Stimulated activated CD8-positive, alpha-beta memory T cell treated with anti-CD3 and anti-CD28 coated beads, Interleukin-4, amount 100 ng/mL, for 4 hours (primary cell): ENCODE measurements at places on chromosomes 1 and 21.

DNA sequence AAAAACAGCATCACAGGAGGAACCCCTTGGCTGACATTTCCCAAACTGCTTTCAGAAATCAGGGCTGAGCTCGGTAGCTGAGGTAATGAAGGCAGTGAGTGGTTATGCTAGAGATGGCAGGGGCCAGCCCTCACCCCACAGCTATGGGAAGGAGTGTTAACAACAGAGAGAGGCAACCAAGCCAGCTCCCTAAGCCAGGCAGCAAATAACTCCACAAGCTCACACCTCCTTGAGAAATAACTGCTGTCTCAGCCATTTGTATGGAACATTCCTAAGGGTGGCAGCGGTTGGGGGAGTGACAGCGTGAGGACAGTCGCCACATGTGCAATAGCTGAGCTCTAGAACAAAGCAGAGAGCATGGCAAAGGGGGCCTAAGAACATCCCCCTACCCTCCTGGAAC, 42.6 kb downstream of the LMX1A start:
- no peak for DNase-seq

DNA sequence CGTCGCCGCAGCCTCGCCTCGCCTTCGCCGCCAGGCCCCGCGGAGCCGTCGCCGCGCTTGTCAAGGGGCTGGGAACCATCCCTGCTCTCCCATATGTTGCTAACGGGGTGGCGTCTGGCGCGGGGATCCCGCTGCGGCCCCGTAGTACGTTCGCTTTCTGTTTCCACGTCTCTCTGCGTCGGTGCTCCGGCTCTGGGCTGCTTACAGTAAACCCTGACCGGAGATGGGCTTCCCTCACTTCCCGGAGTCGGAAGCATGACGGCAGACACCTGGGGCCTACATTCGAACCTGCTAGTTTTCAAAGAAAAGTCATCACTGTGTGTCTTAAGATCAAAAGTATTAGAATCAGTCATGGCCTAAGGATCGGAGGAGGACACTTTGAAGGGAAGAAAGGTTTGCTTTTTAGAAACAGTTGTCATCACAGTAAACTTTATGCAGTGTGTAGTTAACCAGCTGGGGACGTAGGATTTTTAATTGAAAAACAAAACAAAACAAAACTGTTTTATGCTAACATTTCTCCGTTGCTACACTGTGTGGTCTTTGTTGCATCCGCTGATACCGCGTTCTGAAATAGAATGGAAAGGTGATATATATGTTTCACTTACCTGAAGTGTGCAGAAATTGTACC, 69.0 kb downstream of the SLC35A3 start:
- DNase-seq = peak; percentile 57

DNA sequence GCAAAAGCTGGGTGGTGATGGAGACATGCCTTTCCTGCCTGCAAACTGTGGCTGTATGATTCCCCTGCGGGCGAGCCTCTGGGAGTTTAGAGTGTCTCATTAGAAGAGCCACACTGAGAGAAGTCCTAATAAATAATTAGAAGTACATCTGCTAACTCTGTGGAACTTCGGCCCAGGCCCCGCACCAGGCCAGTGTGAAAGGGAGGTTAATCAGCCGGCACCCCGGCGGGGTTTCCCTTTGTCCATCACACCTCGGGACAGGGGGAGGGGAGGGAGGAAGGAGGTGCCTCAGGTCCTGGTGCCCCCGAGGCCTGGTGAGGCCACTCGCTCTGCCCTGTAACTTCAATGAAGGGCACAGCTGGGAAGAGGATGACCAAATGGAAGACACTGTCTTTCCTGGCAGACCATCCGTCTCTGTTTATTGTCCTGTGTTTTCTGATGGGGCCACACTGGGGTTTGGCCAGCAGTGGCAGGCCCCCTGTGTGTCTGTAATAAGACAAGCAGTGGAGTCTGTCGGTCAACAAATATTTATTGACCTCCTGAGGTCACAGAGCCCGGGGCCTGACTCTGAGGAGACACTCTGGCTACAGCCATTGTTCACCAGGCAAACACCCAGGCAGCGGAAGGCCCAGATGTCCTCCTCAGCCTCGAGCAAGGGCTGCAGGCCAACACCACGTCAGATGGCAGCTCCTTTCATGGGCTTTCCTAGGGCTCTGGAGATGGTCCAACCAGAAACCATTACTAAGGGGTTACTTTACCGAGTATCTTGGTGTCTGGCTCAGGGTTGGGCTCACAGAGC, 267.5 kb upstream of the RAB4A start:
- no peak for DNase-seq

- DNase-seq = no peak
Measured at GRCh38 chr1:79811173-79811572, 804.6 kb upstream of the ADGRL4 start.

DNA sequence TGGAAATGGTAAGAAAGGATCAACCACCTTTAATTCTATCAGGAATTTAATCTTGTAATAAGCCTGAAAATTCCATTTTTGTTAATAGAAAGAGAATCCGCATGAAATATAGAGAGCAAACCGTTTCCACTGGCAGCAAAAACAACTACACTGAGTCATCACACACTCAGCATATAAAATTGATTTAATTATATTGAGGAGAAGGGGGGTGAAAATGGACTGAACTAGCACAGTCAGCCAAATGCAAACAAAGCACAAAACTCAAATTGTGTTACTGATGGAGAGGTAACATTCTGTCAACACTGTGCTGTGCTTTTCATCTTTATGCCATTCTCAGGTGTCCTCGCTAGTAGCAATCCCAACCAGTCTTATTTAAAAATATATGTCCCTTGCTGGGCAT, 1583.9 kb downstream of the MRPL39 start:
- DNase-seq = no peak

DNA sequence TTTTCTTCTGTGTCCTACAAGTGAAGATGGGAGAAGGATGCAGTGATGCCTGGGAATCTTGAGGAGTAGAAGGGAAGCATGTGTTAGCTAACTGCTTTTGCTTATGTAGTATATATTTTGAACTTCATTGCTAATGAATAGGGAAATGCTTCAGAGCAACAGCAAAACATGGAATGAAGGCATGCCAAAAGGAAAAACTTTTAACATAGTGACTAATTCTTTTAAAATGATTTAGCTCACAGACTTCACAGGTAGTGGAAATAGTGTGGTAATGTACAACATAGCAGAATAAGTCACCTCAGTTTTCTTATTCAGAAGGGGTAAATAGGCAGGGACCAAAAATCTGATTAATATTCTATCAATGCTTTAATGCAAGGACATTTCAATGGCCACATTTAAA, 95.5 kb downstream of the LYPLAL1 start:
- no peak for DNase-seq

DNA sequence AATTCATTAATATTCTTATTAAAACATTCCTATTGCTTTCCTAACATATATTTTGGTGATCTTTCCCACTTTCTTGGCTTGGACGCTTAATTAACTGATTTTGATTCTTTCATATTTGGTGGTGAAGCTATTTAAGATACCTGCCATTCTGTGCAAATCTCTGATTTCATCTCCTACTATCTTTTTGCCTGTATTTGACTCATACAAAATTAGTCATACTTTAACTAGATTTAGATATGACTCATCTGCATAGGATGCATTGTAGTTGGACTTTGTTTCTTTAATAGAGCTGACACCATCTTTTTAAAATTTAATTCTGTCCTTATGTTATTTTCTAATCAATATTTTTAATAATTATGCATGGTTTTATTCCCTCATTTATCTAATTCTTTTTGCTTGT, 93.8 kb upstream of the PLPPR4 start:
- no peak for DNase-seq

- no peak for DNase-seq
Measured at GRCh38 chr1:82991569-82991968, 1007.4 kb downstream of the TTLL7 start.

DNA sequence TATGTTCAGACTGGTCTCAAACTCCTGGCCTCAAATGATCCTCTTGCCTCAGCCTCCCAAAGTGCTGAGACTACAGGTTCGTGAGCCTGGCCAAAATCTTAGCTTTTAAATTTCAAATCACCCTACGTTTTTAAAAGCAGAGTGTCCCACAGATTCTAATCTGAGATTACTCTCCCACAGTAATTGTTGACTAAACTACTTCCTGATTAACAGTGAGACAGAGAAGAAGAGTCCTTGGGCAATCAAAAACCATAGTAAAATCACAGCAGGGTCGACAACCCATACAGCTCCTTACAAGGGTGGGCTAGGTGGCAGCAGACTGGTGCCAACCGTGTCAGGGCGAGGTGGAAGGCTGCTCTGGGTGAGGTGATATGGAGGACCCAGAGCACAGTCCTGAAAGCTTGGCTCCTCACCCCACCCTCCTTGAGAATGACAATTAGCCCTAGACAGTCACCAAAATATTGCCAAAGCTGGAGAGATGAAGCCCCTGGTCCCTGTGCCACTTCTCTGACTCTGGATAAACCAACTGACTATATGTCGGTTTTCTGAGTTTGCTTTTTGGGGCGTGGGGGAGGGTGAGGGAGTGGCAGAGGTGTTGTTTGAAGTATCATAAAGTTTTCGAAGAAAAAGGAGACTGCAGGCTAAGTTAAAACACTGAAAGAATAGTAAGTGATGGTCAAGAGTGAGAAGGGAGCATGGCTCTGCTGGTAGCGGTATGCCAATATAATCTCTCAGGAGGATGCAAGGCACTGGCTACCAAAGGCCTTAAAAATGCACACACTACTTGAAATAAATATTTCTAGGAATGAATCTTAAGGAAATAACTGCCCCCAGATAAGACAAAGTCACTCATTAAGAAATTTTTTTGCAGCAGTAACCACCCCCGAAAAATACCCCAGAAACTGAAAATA, 86.8 kb downstream of the SLC45A1 start:
- DNase-seq = no peak

DNA sequence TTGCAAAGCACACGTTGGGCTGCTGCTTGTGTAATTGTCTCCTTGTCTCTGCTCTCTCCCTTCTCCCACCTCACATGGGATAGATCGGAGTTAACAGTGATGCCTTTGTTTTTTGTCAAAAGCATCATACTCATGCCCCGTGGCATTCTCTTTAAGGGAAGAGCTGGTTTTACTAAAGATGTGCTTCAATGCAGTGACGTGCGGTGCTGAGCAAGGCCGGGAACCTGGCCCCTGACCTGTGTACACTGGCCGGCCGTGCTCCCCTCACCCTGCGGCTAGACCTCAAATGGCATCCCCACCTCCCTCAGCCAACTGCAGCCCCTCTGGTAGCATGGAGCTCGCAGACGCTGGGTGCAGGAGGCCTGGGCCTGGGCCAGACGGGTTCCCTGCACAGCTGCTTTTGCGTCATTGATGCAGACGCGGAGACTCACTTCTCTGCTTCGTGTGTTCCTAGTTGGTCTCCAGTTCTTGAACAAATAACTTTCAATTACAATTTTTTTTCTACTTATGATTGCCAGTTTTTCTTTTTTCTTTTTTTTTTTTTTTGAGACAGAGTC, 19.9 kb downstream of the AGPAT3 start:
- no peak for DNase-seq

DNA sequence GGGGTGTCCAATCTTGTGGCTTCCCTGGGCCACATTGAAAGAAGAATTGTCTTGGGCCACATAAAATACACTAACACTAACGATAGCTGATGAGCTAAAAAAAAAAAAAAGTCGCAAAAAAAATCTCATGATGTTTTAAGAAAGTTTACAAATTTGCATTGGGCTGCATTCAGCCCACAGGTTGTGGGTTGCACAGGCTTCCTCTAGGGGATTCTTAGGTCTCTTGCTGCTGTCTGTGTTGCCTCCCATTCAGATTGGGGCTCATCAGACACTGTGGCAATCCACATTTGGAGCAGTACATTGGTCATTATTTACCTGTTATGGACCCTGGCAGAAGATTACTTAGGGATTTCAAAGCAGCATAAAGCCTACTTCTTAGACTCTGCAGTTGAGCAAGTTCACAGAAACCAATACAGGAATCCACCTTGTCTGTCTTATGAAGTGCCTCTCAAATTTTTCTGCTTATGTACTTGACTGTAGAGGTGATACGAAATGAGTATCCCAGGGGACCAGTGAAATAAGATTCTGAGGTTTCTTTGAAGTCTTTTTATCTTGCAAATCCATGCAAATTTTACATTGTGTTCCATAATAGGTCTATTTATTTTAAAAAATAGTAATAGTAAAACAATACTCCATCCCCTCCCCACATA, 205.5 kb downstream of the RPS6KC1 start:
- DNase-seq = no peak

GRCh38 chr1:190273161-190273560, 204.5 kb downstream of the BRINP3 start:
- DNase-seq = no peak

- DNase-seq = no peak
Measured at GRCh38 chr21:32794644-32795079, 23.1 kb upstream of the PAXBP1 start.

DNA sequence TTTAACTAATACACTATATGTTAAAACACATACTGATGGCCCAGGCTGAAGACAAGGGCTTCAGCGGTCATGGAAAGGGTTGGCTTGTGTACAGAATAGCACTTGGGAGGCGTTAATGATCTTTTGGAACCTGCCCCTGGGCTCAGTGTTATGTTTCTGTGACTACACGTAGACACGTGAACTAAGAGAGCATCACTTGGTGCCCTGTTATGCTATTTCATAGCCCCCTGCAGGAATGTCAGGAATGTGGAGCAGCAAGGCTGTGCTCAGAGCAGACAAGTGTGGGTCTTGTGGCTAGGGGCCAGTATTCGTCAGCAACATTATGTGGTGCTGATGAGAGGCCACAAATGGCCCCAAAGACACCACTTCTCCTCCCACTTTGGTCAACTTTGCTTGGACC, 132.4 kb downstream of the MAP3K21 start:
- no peak for DNase-seq
